ENCODE measurements at places on chromosomes 13 and 19.
A peak's percentile ranks its signal among the peaks of the same experiment; 100 is the strongest.

- DNase-seq, result no peak
These were observed 28.0 kb upstream of the SLC15A1 start for GRCh38 chr13:98780451-98780850.

GRCh38 chr19:40596608-40597328 lies 4.4 kb upstream of the LTBP4 start:
- peak; percentile 84 for DNase-seq

DNA sequence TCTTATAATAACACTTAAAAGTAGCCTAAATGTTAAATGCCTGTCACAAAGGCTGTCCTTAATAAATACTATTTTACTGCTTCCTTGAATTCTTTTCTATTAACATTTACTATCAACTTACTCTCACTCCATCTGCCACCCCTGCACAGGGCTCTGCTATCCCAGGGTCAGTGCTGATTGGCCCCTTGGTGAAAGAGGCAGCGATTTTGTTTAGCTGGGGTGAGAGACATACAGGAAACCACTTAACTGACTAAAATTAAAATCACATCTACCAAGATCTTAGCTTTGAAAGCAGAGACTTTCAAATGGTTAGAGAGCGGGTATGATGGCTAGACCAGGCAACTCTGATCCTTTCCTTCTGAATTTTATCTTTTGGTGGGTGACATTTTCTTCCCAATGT lies 149.9 kb upstream of the HTR2A start:
- no peak for DNase-seq

GRCh38 chr19:48661711-48662090 lies 11.1 kb downstream of the NTN5 start:
- no peak for DNase-seq

DNA sequence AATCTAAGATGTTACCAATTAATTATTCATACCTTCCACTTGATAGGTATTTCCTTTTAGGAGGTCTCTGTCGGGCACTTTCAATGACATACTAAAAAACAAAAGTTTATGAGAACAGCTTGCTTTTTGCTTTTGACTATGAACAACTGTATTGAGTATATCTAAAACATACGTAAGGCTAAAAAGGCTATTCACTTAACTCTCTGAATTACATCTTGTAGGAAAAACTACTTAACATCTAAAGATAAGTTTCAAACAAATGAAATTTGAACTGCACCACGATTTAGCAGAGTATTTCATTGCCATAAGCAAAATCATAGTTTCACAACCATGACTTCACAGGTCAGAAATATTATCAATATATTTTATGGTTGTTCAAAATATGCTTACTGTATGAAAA lies 11.6 kb downstream of the SUPT20H start:
- DNase-seq, result no peak

GRCh38 chr13:86000546-86000945 lies 201.3 kb upstream of the SLITRK6 start:
- DNase-seq, result no peak

- no peak for DNase-seq
These were observed 194.1 kb downstream of the NUFIP1 start for GRCh38 chr13:44795176-44795575.

DNA sequence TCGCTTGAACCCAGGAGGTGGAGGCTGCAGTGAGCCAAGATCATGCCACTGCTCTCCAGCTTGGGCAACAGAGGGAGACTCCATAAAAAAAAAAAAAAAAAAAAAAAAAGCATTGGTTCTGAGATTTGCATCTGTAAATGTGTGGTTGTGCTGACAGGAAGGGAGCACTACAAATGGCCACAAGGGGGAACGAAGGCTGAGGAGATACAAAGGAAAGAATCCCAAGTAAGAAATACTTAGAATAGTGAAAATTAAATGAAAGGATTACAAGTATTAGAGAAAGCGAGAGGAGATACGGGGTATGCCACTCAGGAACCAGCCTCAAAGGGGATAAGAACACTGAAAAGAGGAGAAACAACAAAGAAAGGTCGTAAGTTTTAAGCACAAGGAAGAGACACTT lies 284.9 kb downstream of the KLF12 start:
- DNase-seq, result peak; percentile 64

- no peak for DNase-seq
These were observed 65.5 kb downstream of the STK24 start for GRCh38 chr13:98511435-98511834.

GRCh38 chr13:50285283-50285682 lies 270.0 kb downstream of the KCNRG start:
- DNase-seq, result no peak

DNA sequence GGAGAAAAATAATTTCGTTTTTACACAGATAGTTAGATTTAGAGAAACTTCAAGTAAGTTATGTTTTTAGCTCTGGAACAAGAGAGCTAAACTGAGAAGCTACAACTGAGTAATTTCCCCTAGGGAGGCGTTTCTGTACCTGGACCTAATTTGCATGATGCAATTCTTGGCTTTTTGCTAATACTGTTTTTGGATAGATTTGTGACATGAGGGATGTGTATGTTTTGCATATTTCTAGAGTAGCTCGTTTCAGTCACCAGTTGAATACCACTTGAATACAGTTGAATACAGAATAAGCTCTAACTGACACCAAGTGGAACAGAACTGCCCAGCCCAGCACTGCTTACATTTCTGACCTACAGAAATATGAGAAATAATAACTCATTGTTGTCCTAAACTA lies 1227.9 kb upstream of the SPRY2 start:
- no peak for DNase-seq

- DNase-seq, result no peak
These were observed 20.9 kb downstream of the TMED1 start for GRCh38 chr19:10815007-10815536.

GRCh38 chr13:113115363-113116205 lies 7.0 kb upstream of the F10 start:
- DNase-seq, result no peak

GRCh38 chr19:15137777-15138176 lies 30.6 kb downstream of the SYDE1 start:
- no peak for DNase-seq

DNA sequence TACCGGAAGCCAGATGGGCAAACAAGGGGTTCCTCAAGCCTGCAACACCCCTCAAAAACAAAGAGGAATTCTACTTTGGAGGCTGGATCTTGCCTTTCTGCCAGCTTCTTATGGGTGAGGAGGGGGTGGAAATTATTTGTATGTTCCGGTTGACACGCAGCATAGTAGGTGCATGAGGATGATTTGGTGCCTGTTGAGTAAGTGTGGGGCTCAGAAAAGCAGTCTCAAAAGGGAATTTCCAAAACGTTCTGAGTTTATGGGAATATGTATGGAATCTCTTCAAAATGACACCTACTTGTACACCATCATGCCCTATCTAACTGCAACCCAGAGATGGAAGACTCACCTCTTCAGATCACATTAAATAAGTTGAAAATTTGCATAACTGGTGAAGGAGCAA lies 3.0 kb upstream of the TECR start:
- DNase-seq, result no peak

DNA sequence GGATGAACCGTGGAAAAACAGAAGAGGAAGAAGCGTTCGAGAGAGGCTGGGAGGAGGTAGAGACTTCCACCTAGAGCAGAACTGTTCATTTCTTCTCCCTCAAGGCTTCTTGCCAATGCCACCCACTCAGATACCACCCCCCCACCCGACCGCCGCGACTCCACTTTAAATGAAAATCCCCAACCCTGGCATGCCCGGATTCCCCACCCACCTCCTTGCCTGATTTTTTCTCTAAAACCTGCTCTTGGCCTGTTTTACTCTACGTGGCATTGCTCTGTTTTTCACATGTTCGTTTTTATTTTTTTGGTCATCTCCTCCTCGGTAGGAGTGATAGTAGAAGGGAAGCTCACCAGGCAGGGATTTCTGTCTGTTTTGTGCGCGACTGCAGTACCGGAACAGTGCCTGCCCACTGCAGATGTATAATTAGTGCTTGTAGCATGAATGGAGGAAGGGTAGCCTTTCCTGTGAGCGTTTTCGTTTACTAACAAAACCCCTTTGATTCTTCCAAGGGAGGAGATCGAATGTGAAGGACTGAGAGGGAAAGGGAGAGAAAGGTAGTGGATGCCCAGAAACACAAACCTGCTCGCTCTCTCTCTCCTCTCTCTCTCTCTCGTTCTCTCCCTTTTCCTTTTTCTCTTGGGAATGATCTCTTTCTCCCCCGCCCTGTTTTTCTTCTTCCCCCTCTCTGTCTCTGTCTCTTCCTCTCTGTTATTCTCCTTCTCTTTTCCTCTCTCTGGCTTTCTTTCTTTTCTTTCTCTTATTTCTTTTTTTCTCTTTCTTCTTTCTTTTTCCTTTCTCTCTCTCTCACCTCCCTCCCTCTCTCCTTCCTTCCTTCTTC lies 2.2 kb downstream of the CD70 start:
- peak; percentile 24 for DNase-seq

Measured in neural progenitor cell (in vitro differentiated cells).